GM12878 (cell line): ENCODE measurements at places on chromosomes 5 and 9. TPM values are rescaled to one million over a fixed set of nuclear protein-coding genes. Genes with fewer than 3 reads are reported as not detected.

LHX6 gene
- not detected in 2 replicates for total RNA-seq

GRCh38 chr5:28066856-28067255 lies 1028.5 kb upstream of the CDH9 start:
- no peak for DNase-seq

GRCh38 chr9:122056484-122056883 lies 36.6 kb downstream of the TTLL11 start:
- no peak for DNase-seq

GRCh38 chr5:29853711-29854220 lies 1339.7 kb upstream of the CDH6 start:
- no peak for DNase-seq

GRCh38 chr5:67065696-67066095 lies 130.9 kb downstream of the CD180 start:
- DNase-seq = no peak

HAUS6 gene
- 17.4 and 18.0 TPM in 2 replicates for total RNA-seq

NFIL3 gene
- 0.46 and 0.82 TPM in 2 replicates for total RNA-seq

MUSK gene
- total RNA-seq = 0.08 TPM in 1 of 2 replicates, not detected in the other

MOB3B gene
- 1.4 and 1.7 TPM in 2 replicates for total RNA-seq

CWC27 gene
- total RNA-seq = 30.4 and 31.1 TPM in 2 replicates

LCN9 gene
- not detected in 2 replicates for total RNA-seq

DNA sequence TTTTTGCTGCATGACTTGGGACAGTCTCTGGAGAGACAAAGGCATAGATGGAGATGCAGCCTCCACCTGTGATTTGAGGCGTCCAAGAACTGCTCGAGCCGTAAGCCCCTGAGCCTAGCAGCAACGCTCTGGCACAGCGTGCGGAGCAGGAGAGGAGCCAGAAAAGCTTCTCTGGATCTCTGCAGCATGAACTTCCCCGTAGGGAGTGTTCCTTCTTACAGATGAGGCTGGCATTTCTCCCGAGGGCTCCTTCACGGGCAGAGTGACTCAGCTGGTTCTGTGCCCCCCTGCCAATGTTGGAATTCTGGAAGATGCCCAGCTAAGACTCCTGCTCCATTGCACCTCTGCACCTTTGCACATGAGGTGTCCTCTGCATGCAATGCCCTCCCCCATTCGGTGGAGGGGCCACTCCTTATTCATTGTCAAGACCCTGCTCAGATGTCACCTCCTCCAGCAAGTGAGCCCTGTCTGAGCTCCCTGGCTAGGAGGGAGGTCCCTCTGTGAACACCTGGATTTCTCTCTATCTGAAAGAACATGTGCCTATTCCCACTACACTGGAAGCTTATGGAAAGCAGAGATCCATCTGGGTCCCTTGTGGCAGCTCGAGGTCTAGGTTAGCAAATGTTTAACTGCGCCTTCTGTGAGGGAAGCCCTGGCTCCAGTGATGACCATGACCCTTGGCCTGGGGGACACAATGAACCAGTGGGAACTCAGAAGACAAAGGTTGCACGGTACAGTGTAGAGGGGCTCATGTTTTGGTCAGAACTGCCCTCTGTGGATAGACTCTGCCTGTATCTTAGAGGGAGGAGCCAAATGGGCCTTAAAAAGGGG lies 39.6 kb downstream of the SH3PXD2B start:
- no peak for DNase-seq

- DNase-seq = no peak
These were observed 1.6 kb upstream of the DNAH5 start for GRCh38 chr5:13946111-13946510.

- no peak for DNase-seq
These were observed 36.1 kb upstream of the SPDL1 start for GRCh38 chr5:169547508-169547907.

LARP1 gene
- total RNA-seq = 219 and 227 TPM in 2 replicates

NRG2 gene
- total RNA-seq = 21.0 and 21.7 TPM in 2 replicates

GRCh38 chr9:18208166-18209059 lies 265.5 kb upstream of the ADAMTSL1 start:
- no peak for DNase-seq

- peak; percentile 96 for DNase-seq
These were observed 100.9 kb upstream of the IL6ST start for GRCh38 chr5:56095579-56096102.

DNA sequence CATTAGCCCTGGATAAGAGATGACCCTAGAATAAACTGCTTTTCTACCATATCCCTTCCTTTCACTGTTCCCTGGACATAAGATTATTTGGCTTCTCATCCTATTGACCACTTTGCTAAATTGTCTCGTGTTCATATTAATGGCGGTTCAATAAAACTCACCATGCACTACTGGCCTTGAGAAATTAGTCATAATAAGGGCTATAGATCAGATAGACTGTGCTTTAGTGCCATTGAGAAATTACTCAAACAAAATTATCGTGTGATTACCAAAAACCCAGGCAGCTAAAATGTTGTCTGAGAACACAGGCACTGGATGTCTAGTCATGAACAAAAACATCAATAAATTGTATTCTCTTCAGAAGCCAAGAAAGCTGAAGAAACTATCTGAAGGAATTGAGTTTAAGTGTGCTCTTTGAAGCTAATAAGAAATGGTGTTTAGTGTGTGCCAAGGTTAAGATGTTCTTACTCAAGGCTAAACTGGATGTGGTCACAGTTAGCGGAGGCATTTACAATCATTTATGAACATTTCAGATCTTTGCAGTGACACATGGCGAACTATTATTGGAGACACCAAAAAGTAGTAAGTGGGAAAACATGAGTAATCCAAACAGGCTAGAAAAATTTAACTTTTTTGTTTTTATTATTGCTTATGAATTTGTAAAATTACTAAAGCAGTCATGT lies 460.4 kb upstream of the RORB start:
- DNase-seq = no peak

GRCh38 chr9:107693625-107694326 lies 204.2 kb upstream of the KLF4 start:
- no peak for DNase-seq

GRCh38 chr9:88522360-88522759 lies 12.6 kb upstream of the NXNL2 start:
- no peak for DNase-seq

DNA sequence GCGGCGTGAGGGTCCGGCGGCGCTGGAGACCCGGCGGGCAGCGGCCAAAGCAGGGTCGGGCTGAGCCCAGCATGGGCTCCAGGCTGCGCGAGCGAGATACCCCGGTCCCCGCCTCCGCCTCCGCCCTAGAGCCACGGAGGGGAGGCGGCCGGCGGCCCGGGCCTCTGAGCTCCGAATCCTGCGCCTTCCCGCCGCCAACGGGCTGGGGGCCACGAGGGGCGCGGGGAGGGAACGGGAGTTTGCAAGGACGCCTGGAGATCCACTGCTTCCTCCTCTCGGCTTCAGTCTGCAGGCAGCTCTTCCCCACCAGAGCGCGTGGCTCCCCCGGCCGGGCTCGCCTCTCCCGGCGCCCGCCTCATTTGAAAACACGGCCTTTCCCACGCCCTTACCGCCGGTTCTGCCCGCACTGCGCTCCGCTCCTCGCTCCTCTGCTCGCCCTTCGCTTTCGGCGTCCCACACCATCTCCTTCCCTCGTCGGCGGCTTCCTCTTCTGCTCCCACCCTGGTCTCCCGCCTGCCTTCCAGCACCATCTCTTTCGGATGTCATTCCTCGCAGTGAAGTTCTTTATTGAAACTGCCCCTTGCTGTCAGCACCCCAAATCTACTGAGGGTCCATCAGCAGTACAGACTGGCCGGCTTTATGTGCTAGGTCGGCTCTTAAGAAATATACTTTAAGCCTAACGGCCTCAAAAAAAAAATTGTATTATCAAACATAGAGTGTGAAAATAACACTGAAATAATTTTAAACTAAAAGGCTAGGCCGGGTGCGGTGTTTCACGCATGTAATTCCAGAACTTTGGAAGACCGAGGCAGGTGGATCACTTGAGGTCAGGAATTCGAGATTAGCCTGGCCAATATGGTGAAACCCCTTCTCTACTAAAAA lies 105.0 kb upstream of the FAM120A start:
- DNase-seq = no peak

GRCh38 chr9:127506814-127507750 lies 55.8 kb downstream of the LRSAM1 start:
- DNase-seq = no peak

AMBP gene
- 1.9 and 2.3 TPM in 2 replicates for total RNA-seq

DNA sequence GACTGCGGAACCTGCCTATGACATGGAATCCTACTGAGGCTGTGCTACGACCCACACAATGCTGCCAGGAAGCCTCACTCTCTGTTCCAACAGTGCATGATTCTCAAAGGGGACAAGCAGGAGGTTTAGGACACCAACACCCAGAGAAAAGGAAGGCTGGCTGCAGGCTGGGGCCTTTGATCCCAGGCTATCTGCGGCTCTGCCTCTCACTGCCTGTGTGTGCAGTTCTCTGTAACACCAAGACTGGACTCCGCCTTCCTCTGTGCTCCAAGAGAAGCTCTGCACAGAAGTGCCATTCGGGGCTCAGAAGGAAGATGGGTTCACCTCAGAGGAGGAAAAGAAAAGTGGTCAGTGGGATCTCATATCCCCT lies 20.5 kb downstream of the ANKH start:
- DNase-seq = no peak

LCP2 gene
- total RNA-seq = 38.5 and 40.0 TPM in 2 replicates

DNA sequence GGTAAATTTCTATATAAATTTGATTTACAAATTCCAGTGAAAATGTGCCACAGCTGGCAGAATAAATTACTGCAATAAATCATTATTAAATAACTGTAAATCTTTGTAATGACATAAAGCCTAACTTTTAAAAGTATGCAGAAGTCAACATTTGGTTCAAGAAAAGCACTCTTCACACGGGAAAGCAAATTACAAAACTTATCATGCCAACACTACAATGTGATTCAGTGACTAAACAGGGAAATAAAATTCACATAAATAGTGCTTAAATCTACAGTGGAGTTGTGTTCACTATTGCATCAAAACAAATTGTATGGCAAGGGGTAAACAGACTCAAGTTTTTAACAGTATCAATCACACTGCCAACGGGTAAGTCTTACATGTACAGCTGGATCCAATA lies 117.2 kb downstream of the BNC2 start:
- DNase-seq = no peak

AIF1L gene
- total RNA-seq = 0.15 TPM in 1 of 2 replicates, not detected in the other

BARX1 gene
- not detected in 2 replicates for total RNA-seq

GRCh38 chr5:112061666-112062065 lies 304.7 kb upstream of the NREP start:
- no peak for DNase-seq

ZBED3 gene
- 14.1 and 16.9 TPM in 2 replicates for total RNA-seq

ERGIC1 gene
- 90.0 and 97.6 TPM in 2 replicates for total RNA-seq

GRCh38 chr9:80496901-80497556 lies 925.3 kb downstream of the TLE4 start:
- DNase-seq = no peak

MAST4 gene
- 0.72 and 1.0 TPM in 2 replicates for total RNA-seq

HTR1A gene
- total RNA-seq = not detected in 2 replicates

PCDHA13 gene
- total RNA-seq = not detected in 2 replicates

DNA sequence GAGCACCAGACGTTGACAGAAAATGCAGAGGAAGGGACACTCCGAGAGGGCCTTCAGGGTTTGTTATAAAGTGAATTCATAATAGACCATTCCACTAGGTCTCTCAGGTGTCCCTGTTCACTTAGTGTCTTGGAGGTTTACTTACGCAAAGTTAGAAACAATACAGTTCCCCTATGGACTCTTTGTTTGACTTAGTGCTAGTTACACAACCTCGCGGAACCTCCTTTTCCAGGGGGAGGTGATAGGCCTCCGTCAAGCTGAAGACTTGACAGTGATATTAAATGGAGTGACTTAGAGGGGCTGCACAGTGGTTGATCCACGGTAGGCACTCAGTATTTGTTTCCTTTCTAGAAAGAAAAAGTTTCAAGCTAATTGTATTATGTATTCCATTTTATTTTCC lies 1.3 kb downstream of the CCT5 start:
- no peak for DNase-seq

DNA sequence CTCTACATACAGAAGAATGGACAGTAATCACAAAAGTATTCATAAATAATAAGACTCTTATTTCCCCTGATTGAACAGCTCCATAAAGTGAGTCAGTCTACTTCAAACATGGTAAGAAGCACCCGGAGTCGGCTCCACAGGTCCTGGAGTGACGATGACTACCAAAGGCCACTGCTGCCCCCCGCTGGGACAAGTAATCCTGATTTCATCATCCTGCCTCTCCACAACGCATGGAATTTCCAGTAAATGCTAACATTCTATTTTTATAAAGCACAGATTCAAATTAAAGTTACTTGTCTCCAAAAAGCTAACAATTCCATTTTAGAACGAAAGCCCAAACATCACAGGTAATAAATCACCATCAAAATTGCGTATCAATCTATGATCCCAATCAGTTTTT lies 16.2 kb downstream of the ATPSCKMT start:
- no peak for DNase-seq

- no peak for DNase-seq
These were observed 217.1 kb downstream of the MED10 start for GRCh38 chr5:6161257-6161656.

- no peak for DNase-seq
These were observed 22.0 kb downstream of the ABCA1 start for GRCh38 chr9:104905931-104906330.

GRCh38 chr9:34211395-34211794 lies 32.6 kb downstream of the UBAP1 start:
- no peak for DNase-seq

ADAMTS16 gene
- total RNA-seq = 0.08 TPM in 1 of 2 replicates, not detected in the other

- DNase-seq = no peak
These were observed 52.4 kb upstream of the SHISAL2B start for GRCh38 chr5:64637837-64638443.

- DNase-seq = no peak
These were observed 108.5 kb downstream of the C9orf152 start for GRCh38 chr9:110099236-110100095.

DNA sequence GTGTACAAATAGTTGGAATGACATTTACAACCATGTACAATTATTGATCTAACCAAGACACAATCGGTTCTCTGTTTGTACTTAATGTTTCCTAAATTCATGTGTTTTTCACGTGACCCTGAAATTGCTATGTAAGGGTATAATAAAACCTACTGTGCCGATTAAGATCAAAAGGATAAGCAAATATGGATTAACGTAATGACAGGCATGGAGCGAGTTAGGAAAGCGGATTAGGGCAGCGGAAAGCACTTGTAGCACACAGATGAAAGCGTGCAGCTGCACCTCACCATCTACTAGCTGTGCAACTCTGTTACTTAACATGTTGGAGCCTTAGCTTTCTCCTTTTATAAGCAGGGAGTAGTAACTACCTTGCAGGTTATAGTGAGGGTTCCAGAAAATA lies 38.3 kb upstream of the ZFYVE16 start:
- DNase-seq = no peak

QRFP gene
- not detected in 2 replicates for total RNA-seq

- DNase-seq = no peak
These were observed 206.1 kb downstream of the PRELID2 start for GRCh38 chr5:145629047-145629446.
